Amniotic stem cell (primary cell): ENCODE measurements at places on chromosomes 13 and 19.

- DNase-seq, result no peak
Observed at GRCh38 chr19:17957149-17957849, 9.6 kb upstream of the KCNN1 start.

GRCh38 chr13:24893863-24894262 lies 129.9 kb downstream of the RNF17 start:
- DNase-seq, result no peak

GRCh38 chr19:15298847-15299567 lies 33.3 kb downstream of the BRD4 start:
- DNase-seq, result no peak

DNA sequence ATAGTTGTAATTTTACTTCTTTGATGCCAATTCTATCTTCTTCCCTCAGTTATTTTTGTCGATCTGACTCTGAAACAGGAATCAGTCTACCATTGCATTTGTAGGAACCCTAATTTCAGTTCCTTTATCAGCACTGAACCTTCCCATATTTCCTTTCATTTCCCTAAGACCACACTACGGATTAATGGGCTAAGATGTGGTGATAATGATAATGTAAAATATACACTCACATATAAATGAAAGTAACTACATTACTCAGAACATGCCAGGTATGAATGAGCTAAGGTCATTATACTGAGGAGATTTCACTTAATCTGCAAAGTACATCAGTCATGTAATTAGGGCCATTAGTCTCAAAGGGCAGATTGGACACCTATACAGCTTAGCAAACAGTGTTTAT lies 60.2 kb upstream of the RFC3 start:
- DNase-seq, result no peak

DNA sequence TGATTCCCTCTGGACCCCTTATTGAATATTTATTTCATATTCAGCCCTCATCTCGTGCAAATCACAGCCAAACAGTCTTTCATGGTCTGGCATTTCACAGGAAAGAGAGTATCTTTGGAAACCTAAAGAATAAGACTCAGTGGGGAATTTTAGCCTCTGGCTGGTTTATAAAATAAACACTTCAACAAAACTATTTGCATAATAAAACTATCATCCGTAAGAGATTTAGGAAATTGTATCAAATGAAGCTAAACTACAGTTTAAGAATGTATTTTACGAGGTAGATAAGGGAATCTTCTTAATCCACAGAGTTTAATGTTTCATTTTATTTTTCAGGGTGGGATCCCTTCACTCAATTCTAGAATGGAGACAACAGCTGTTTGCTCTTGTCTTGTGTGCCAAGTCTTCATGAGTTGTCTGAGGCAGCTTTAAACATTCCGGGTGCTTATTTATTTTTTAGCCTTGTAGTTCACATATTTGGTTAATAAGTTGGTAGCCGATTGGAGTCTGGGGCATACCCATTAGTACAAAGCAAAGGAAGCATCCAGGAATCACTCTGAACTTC lies 634.4 kb upstream of the KLF12 start:
- DNase-seq, result no peak

DNA sequence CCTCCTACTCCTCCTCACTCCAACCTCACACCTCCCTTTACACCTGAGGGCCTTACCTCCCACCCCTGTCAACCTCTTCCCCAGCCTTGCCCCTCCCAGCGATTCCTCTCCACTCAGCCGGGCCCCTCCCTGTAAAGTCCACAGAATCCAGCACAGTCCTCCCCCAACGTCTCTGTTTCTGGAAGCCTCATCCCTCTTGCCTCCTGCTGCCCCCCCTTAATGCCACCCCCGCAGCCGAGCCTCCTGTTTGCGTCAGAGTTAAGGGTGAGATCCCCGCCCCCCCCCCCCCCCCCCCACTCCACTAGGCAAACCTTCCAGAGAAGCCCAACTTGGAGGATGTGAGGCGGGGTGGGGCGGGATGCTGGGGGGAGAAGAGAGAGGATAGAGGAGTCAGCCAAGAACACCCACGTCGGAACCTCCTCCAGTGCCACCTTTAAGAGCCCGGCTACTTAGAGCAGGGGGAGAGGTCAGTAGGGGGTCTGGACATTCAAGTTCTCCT lies 2.1 kb downstream of the UNC13A start:
- DNase-seq, result no peak

DNA sequence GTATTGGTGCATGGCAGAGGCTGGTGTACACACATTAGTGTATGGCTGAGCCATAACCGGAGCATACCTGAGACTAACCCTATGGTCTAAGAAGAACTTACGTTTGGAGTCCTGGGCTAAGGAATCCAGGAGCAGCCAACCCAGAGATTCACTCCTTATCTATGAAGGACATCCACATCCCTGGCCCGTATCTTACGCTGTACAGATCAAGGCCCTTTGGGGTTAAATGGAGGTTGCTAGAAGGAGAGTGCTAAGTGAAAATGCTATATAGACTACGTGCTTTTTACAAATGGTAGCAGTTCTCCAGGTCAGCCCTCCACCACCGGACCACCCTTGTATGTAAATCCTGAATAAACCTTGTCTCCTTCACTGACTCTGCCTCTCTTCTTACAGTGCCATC lies 1.9 kb upstream of the SUGT1 start:
- DNase-seq, result no peak

DNA sequence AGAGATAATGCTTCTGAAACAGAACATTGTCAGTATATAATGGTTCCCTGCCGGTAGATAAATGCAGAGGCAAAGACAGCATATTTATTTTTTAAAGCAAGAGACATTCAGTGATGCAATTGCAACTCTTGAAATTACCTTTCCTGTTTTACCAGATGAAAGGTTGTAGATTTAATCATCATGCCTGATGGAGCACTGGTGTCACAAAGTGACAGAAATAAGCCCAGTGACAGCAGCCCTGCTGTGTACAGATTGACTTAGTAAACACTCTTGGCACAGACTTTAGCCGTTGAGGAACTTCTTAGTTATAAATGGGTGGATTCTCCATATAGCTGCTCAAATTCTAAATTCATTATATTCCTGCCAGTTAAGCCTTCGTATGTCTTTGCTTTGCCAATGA lies 172.5 kb downstream of the ITGBL1 start:
- DNase-seq, result no peak

- no peak for DNase-seq
Observed at GRCh38 chr19:42269478-42270345, 660 bp downstream of the CIC start.

DNA sequence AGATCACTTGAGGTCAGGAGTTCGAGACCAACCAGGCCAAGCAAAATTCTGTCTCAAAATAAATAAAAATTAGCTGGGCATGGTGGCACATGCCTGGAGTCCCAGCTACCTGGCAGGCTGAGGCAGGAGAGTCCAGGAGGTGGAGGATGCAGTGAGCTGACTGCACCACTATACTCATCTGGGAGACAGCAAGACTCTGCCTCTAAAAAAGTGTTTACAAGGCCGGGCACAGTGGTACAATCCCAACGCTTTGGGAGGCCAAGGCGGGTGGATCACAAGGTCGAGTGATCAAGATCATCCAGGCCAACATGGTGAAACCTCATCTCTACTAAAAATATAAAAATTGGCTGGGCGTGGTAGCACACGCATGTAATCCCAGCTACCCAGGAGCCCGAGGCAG lies 4.2 kb upstream of the DAPK3 start:
- no peak for DNase-seq

DNA sequence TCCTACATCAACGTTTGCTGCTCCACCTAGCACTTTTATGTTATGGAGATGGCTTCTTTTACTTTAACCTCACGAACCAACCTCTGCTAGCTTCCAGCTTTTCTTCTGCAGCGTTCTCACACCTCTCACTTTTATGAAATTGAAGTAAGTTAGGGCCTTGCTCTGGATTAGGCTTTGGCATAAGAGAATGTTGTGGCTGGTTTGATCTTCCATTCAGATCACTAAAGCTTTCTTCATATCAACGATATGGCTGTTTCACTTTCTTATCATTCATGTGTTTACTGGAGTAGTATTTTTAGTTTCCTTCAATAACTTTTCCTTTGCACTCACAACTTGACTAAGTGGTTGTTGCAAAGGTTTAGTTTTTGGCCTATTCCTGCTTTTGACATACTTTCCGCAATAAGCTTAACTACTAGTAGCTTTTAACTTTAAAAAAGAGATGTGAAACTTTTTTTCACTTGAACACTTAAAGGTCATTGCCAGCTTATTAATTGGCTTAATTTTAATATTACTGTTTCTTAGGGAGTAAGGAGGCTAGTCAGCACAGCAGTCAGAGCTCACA lies 60.0 kb upstream of the SPRY2 start:
- DNase-seq, result no peak

DNA sequence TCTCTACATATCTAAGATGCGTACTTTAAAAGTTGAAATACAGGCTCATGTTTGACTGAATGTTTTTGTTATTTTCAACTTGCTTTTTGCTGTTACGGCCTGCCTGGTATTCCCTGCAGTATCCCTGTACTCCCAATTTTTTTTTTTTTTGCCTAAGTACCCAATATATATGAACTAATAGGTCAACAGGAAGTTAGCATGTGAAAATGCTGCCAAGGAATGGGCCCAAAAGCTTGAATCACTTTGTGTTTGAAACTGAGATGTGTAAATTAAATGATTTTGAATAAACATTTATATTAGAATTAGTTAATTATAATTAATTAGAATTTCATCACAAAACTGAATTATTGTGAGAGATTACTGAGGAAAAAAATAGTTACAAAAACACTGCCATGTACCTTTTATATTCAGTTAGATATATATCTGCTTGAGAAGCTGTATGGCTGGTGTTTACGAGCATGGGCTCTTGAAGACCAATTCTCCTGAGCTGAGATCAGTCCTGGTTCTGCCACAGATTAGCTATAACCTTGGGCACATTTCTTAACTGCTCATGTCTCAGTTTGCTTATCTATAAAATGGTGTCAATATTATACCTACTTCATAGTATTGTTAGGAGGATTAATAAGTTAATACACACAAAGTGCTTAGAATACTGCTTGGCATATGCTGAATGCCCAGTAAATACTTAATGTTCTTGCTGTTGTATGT lies 16.0 kb downstream of the TDRD3 start:
- no peak for DNase-seq
